Caco-2 (cell line): ENCODE measurements at places on chromosomes 3 and 15. TPM values are rescaled to one million over a fixed set of nuclear protein-coding genes. Genes with fewer than 3 reads are reported as not detected.

The SH2D7 gene
- not detected in 2 replicates for total RNA-seq

The WDR93 gene
- total RNA-seq: 0.16 TPM in 1 of 2 replicates, not detected in the other

The PPIP5K1 gene
- 36.3 and 38.9 TPM in 2 replicates for total RNA-seq

The CHST13 gene
- total RNA-seq: 17.0 and 25.3 TPM in 2 replicates

The RETNLB gene
- not detected in 2 replicates for total RNA-seq

The UROC1 gene
- not detected in 2 replicates for total RNA-seq

The WNT5A gene
- total RNA-seq: 8.8 and 8.9 TPM in 2 replicates

The IMPG2 gene
- total RNA-seq: 0.07 TPM in 1 of 2 replicates, not detected in the other

DNA sequence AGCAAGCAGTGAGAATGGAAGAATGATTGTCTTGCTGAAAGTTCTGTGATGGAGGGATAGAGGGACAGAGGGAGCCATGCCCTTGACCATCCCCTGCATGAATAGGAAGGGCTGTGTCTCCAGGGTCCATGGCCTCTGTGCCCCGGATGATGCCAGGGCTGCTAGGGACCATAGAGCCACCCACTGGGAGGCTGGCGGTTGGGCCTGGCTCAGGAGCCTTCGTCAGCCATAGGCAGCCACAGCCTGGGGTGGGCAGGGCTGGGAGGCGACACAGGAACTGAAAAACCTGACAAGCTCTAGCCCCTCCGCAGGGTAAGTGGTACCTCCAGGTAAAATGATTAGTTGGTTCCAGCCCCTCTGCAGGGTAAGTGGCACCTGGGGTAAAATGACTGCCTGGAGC, 19.1 kb upstream of the LAMP3 start:
- H3K27me3 ChIP-seq: no peaks in the 10 kb centered on the region; the same call in 1 of the 2 replicates
- no peaks in the 10 kb centered on the region for H3K36me3 ChIP-seq
- no peak for DNase-seq
- no peaks in the 10 kb centered on the region for H3K4me1 ChIP-seq
- H3K4me3 ChIP-seq: no peak overlapping the region

GRCh38 chr3:191334346-191334893, 4.1 kb upstream of the UTS2B start:
- H3K4me3 ChIP-seq: no peak overlapping the region
- peaks cover 19% of the 10 kb centered on the region for H3K4me1 ChIP-seq
- H3K27me3 ChIP-seq: no peaks in the 10 kb centered on the region
- no peak overlapping the region for H3K27ac ChIP-seq
- H3K36me3 ChIP-seq: no peaks in the 10 kb centered on the region

GRCh38 chr3:189094539-189094938, 77.2 kb upstream of the TPRG1 start:
- DNase-seq: no peak
- H3K27ac ChIP-seq: no peak overlapping the region
- no peaks in the 10 kb centered on the region for H3K27me3 ChIP-seq
- H3K4me1 ChIP-seq: no peaks in the 10 kb centered on the region
- no peak overlapping the region for H3K4me3 ChIP-seq

- H3K4me1 ChIP-seq: no peaks in the 10 kb centered on the region
- H3K27me3 ChIP-seq: no peaks in the 10 kb centered on the region
- no peak overlapping the region for H3K4me3 ChIP-seq
- DNase-seq: no peak
- H3K27ac ChIP-seq: no peak overlapping the region
These were observed 122.0 kb upstream of the HES1 start for GRCh38 chr3:194013928-194014327.

- H3K27ac ChIP-seq: no peak overlapping the region
- no peaks in the 10 kb centered on the region; the same call in 1 of the 2 replicates for H3K27me3 ChIP-seq
- H3K36me3 ChIP-seq: no peaks in the 10 kb centered on the region
These were observed 238.8 kb upstream of the TLE3 start for GRCh38 chr15:70336425-70337009.

DNA sequence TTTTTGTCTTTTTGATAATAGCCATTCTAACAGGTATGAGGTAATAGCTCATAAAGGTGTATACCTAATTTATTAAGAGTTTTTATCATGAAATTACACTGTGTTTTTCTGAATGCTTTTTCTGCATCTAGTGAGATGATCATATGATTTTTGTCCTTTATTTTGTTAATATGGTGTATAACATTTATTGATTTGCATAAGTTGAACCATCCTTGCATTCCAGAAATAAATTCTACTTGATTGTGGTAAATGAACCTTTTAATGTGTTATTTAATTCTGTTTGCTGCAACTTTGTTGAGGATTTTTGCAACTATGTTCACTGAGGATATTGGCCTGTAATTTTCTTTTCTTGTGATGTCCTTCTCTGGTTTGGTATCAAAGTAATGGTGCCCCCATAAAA, 28.0 kb upstream of the PCSK6 start:
- H3K27ac ChIP-seq: no peak overlapping the region
- DNase-seq: no peak
- H3K4me3 ChIP-seq: no peak overlapping the region
- H3K4me1 ChIP-seq: no peaks in the 10 kb centered on the region

DNA sequence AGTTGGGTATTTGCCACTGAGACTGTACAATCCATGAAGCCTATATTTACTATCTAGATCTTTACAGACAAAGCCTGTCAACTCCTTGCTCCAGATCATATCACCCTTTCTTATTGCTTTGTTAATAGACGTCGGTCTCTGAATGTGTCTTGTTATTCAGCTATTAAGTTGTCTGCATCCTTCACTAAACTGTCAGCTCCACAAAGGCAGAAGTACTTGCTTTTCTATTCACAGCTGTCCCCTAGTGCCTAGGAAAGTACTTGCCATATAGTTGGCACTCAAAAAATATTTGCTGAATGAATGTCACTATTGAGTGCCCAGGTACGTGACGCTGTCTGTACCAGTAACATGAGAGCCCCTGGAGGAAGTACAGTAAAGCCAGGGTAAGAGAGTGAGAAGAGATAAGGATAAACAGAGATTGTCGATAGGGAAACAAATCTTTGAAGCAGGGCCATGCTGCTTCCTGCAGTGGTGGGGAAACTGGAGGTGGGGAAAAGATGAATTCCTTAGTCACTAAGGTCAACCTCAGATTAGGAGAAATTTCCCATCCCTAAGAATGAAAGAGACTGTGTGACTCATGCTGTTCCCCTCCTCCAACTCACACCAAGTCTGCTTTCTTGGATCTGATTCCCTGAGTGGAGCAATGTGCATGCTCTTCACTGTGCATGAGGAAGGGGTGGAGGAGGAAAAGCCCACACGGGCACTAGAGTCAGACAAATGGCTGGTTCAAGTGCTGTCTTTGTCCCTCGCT, 36.3 kb downstream of the PRICKLE2 start:
- peaks cover 35% of the 10 kb centered on the region for H3K4me1 ChIP-seq
- no peaks in the 10 kb centered on the region for H3K36me3 ChIP-seq
- H3K27me3 ChIP-seq: no peaks in the 10 kb centered on the region

GRCh38 chr3:134388292-134388691, 14.0 kb upstream of the AMOTL2 start:
- H3K4me1 ChIP-seq: no peaks in the 10 kb centered on the region
- H3K27me3 ChIP-seq: no peaks in the 10 kb centered on the region
- H3K4me3 ChIP-seq: no peak overlapping the region
- no peak for DNase-seq

DNA sequence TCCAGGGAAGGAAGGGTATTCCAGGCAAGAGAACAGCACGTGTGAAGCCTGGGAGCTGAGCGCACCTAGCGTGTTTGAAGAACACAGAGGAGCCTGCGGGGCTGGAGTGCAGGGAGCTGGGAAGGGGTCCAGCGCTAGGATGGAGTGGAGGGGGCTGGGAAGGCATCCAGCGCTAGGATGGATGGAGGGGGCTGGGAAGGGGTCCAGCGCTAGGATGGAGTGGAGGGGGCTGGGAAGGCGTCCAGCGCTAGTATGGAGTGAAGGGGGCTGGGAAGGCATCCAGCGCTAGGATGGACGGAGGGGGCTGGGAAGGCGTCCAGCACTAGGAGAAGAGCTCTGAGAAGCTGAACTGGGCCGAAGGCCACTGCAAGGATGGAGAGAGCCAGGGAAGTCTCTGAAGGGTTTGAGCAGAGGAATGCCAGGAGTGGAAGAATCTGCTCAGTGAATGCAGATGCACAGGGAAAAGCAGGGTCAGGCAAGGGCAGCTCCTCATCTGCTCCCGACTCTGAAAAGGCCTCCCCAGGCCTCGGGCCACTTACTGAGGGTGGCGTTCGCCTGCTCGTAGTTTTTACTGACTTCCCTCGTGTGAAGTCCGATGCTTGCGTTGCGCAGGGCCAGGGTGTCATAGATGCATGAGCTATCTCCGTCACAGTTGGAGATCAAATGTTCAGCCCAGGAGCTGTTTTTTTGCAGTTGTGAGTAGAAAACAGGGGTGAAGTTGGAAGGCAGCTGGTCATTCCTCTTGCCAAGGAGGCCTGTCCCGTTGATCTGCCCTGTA, 39.8 kb downstream of the MUC20 start:
- no peak overlapping the region for H3K27ac ChIP-seq
- H3K27me3 ChIP-seq: no peaks in the 10 kb centered on the region
- DNase-seq: no peak
- no peaks in the 10 kb centered on the region for H3K36me3 ChIP-seq
- no peaks in the 10 kb centered on the region for H3K4me1 ChIP-seq

- no peaks in the 10 kb centered on the region for H3K27me3 ChIP-seq
- peaks cover 13% of the 10 kb centered on the region for H3K4me1 ChIP-seq
- no peak for DNase-seq
- no peak overlapping the region for H3K27ac ChIP-seq
These were observed 4.3 kb downstream of the CD276 start for GRCh38 chr15:73688455-73688854.

GRCh38 chr3:81723732-81724313, 37.6 kb downstream of the GBE1 start:
- H3K27ac ChIP-seq: no peak overlapping the region
- no peak overlapping the region for H3K4me3 ChIP-seq
- no peak for DNase-seq

DNA sequence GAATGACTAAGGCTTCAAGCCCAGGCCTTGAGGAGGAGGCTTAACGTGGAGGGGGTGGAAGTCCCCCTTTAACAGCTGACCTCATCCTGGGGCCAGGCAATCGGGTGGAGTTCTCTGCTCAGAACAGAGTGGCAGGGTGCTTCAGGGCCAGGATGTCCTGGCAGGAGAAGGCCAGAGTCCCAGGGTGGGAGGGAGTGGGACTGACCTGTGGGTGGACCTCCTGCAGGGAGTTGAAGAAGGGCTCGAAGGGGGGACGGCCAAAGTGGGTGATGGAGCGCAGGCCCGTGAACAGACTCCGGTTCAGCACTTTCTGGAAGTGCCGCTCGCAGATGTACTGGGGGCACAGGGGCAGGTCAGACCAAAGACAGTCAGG, 19.6 kb downstream of the DUOX2 start:
- peaks cover 24% of the 10 kb centered on the region for H3K4me1 ChIP-seq
- H3K4me3 ChIP-seq: no peak overlapping the region
- H3K36me3 ChIP-seq: no peaks in the 10 kb centered on the region
- no peak for DNase-seq
- no peak overlapping the region for H3K27ac ChIP-seq
- no peaks in the 10 kb centered on the region for H3K27me3 ChIP-seq

DNA sequence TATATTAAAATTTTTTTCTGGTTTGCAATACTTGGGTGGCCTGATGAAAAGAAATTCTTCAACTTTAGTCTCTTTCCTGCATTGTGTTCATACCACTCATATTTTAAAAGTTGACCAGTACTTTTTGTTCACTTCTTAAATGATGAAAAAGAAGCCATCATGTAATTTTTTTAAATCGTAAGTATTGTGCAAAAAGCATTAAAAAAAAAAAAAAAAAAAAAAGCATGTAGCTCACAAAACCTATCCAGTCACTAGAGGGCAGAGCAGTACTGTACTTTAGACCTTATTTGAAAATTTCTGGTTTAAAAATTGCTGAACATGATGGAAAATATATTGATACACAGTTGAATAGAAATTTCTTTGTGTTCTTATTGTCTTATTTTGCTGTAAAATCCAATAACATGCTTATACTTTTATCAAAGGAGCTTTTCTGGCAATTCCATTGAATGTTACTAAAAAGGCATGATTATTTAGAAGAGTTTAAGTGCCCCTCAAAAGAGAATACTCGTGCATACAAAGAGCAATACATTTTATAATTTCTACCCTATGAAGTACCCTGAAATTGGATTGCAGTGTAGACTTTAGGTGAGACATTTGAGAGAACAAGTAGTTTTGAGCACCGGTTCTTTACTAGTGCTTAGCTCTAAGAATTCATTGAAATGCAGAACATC, 137.7 kb downstream of the BBX start:
- H3K4me3 ChIP-seq: no peak overlapping the region
- no peak overlapping the region for H3K27ac ChIP-seq
- no peak for DNase-seq
- no peaks in the 10 kb centered on the region for H3K27me3 ChIP-seq
- H3K4me1 ChIP-seq: no peaks in the 10 kb centered on the region

GRCh38 chr3:43764471-43764870, 73.7 kb downstream of the ABHD5 start:
- H3K27me3 ChIP-seq: no peaks in the 10 kb centered on the region
- H3K27ac ChIP-seq: no peak overlapping the region
- no peaks in the 10 kb centered on the region for H3K36me3 ChIP-seq
- H3K4me3 ChIP-seq: no peak overlapping the region
- peaks cover 6% of the 10 kb centered on the region for H3K4me1 ChIP-seq

- H3K27ac ChIP-seq: no peak overlapping the region
- no peak overlapping the region for H3K4me3 ChIP-seq
- H3K36me3 ChIP-seq: no peaks in the 10 kb centered on the region
- H3K4me1 ChIP-seq: no peaks in the 10 kb centered on the region
These were observed 35.7 kb upstream of the TMOD3 start for GRCh38 chr15:51793521-51794305.

- peak overlapping the region; percentile 80 for H3K27ac ChIP-seq
- H3K4me1 ChIP-seq: peaks cover 82% of the 10 kb centered on the region
- H3K4me3 ChIP-seq: no peak overlapping the region
- no peaks in the 10 kb centered on the region for H3K36me3 ChIP-seq
- peak; percentile 45 for DNase-seq
- H3K27me3 ChIP-seq: no peaks in the 10 kb centered on the region
These were observed 146.0 kb downstream of the MYO9A start for GRCh38 chr15:71971905-71972304.

GRCh38 chr3:107347751-107348150, 29.5 kb upstream of the CCDC54 start:
- H3K4me1 ChIP-seq: no peaks in the 10 kb centered on the region
- no peaks in the 10 kb centered on the region for H3K36me3 ChIP-seq
- no peaks in the 10 kb centered on the region for H3K27me3 ChIP-seq
- no peak for DNase-seq
- no peak overlapping the region for H3K4me3 ChIP-seq
- H3K27ac ChIP-seq: no peak overlapping the region

GRCh38 chr15:83930392-83931212, 276.7 kb downstream of the ADAMTSL3 start:
- DNase-seq: no peak
- no peak overlapping the region for H3K4me3 ChIP-seq
- no peaks in the 10 kb centered on the region for H3K27me3 ChIP-seq
- H3K36me3 ChIP-seq: no peaks in the 10 kb centered on the region
- peak overlapping the region; percentile 66 for H3K27ac ChIP-seq
- no peaks in the 10 kb centered on the region; the same call in 1 of the 2 replicates for H3K4me1 ChIP-seq

DNA sequence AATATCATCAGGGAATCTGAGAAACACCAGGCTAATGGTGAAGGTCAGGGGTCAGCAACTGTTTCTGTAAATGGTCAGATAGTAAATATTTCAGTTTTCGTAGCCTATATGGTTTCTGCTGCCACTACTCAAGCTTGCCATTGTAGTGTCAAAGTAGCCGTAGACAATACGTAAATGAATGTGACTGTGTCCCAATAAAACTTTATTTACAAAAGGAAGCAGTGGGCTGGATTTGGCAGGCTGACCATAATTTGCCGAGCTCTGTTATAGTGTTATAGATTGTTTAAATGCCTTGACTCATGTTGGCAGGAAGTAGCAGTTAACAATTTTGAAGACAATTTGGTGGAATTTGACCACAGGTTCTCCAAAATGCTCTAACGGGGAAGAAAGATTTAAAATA, 548.2 kb downstream of the FOXP1 start:
- H3K4me3 ChIP-seq: no peak overlapping the region
- peaks cover 4% of the 10 kb centered on the region; the same call in 1 of the 2 replicates for H3K36me3 ChIP-seq
- H3K27me3 ChIP-seq: no peaks in the 10 kb centered on the region
- no peaks in the 10 kb centered on the region for H3K4me1 ChIP-seq
